Midbrain (tissue), 1 donor: ENCODE measurements at places on chromosomes 5 and 9.
A peak's percentile ranks its signal among the peaks of the same experiment; 100 is the strongest.

DNA sequence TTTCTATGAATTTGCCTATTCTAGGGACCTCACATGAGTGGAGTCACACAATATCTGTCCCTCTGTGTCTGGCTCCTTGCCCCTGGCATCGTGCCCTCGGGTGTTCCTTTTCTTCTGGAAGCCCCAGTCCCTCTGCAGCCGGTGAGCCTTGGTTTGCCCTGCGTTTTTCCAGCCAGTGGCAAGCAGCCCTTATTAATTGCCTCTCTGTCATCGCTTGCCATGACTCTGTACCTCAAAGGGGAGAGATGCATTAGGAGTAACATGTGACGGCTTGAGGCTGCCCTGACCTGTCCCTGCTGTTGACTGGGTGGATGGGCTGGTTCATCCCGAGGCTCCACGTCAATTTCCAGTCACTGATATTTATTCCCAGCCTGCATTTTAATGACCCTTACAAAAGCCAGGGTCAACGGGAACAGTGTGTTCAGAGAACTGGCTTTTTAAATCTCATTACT is 87.3 kb downstream of the CFAP90 start:
- peak; percentile 58 for DNase-seq

GRCh38 chr9:35236692-35237091 is 74.9 kb downstream of the UNC13B start:
- DNase-seq, result no peak

GRCh38 chr5:178215280-178216002 is 11.1 kb downstream of the HNRNPAB start:
- no peak for DNase-seq

- DNase-seq, result no peak
Measured at GRCh38 chr9:37119360-37119759, 1.0 kb upstream of the ZCCHC7 start.

DNA sequence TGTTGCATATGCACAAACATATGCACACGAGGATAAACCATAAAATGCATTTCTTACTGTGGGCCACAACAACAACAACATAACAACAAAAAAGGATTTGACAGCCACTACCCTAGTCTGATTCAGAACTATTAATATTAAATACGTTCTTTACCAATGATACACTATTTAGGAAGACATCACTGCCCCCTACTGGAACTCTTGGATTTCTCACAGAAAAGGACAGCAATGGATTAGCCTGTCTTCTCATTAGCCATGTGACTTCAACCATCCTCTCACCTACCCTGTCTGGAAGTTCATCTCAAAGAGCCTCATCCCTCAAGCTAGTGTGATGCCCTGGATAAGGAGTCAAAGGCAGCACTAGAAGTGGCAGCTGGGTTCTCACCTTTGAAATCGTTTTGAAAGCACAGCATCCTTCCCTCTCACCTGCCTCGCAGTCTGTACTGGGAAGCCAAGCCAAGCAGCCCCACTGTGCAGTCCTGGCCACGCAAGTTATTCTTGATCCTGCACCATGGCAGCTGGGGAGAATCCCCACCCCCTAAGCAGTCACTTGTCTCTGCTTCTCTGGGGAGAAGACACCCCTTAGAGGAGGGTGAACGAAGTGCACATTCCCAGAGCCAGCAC is 64.6 kb downstream of the SH3TC2 start:
- DNase-seq, result peak; percentile 66

DNA sequence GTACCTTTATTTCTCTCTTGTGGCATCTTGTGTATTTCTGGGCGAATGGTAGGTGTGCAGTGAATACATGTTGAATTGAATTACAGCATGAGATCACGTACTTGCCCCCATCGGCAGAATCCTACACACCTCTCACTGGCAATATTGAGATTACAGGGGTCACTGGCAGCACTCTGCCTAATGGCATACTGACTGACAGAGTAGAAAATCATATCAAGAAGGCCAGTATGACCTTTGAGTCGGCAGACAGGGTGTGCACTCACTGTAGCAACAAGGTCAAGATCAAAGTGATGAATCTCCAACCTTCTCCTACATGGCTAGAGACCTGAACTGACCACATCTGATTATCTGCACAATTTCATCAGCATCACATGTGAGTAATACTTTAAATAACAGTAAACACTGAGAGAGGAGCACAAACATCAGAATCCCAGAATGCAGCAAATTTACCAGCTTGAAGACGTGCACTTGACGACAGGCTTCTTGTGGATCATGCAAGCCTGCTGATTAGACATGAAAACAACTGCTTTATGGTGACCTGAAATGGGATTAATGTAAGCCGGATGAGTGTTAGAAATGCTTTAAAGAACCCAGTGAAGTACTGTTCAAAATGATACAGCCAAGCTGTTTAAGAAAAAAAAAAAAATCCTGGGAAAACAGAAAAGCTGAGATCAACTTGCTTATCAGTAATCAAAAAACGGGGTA is 267.1 kb upstream of the EFNA5 start:
- no peak for DNase-seq

DNA sequence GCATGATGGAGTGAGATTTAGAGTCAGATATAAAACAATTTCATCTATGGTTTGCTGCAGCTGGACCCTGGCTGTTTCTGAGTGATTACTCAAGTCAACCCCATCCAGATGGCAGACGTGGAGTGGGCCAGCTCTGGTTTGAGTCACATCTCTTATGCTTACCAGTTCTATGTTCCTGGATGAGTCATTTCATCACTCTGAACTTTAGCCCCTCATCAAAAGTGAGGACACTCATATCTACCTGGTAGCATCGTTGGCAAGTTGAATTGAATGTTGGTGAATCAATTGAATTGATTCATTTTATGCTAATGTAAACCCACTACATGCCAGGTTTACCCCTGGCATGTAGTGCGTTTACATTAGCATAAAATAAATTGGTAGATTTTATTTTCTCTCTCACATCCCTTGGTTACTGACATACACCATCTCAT is 176.4 kb downstream of the FGF18 start:
- DNase-seq, result no peak

DNA sequence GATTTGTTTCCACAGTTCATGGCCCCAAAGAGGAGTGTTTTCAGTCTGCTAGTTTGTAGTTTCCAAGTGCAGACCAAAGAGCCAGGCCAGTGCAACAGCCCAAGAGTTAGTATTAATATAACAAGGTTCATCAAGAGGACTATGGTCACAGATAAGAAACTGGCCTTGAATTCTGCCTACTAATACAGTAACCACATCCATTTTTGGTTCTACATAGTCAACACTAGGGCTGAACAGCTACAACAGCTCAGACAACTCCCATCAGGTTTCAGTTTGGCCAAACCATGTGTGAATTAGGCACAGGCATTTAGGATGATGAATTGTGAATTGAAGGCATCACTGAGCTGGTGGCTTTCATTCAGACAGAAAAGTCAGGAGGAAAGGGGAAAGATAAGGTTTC is 13.8 kb upstream of the UBQLN1 start:
- DNase-seq, result no peak

- no peak for DNase-seq
Measured at GRCh38 chr9:72627956-72628540, 106.6 kb downstream of the TMC1 start.

GRCh38 chr9:116405321-116405720 is 251.7 kb downstream of the PAPPA start:
- no peak for DNase-seq

GRCh38 chr5:132363431-132364112 is 5.9 kb upstream of the SLC22A5 start:
- DNase-seq, result peak; percentile 27

GRCh38 chr5:57696389-57696769 is 213.8 kb upstream of the ACTBL2 start:
- no peak for DNase-seq

DNA sequence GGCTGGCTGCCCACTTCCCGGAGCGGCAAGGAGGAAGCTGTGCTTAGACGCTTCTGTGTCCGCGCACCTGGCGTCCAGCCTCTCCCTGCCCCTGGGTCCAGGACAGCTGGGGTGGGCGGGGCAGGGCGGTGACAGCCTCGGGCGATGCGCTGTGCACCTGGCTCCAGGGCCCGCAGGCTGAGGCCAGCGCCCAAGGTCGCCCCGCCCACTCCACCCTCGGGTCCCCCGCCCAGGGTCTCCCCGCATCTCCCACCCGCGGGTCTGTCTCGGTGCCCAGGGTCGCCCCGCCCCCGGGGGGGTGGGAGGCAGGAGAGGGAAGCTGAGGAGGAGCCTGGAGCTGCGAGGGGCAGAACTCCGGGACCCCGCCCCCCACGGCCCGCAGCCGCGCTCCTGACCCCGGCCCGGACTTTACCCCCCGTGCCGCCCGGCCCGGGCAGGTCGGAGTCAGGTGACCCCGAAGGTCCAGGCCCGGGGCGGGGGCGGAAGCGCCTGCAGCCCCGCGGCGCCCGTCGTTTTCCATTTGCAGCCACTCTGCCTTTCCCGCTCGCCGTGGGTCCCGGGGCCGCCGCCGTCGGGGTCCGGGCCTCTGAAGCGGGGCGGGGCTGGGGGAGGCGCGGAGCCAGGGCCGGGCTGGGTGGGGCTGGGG is at the start of gene ENTPD8:
ENTPD8 (minus strand) TSS at position 69 of the 646 bp plus-strand sequence. CDS start 3,072 bp downstream, outside the sequence.
- no peak for DNase-seq

DNA sequence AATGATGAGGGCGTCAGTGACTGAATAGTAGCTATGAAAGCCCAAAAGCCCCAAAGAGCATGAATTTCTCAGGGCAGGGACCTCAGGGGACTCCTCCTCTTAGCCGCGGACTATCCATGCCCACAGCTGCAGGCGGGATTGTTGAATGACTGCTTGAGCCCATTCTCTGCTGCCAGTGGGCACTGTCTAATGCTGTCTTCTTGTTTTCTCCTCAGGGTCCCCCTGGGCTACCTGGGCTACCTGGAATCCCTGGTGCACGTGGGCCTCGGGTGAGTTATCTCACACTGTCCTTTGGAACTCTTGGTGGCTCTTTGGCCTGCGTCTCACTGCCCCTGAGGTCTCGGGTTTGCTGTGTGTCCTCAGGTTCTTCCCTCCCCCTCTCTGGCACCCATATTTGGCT is 22.7 kb downstream of the COL27A1 start:
- no peak for DNase-seq

- DNase-seq, result peak; percentile 45
Measured at GRCh38 chr5:3602785-3603502, 7.3 kb downstream of the IRX1 start.

DNA sequence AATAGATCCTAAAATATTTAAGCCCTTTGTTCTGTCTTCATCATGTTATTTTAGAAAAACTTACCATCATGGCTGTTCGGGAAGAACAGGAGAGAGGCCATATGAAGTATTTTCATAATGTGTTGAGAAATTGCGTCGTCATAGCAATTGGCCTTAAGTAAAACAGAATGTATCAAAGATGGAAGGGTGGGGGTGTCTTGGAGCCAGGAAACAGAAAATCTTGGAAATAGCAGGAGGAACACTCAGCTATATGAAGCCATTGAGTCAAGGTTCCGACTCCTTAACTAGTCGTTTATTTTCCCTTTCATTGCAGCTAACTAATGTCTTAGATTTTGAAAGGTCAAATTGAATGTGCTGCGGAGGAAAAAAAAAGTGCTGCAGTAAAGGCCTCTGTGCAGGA is 1.3 kb downstream of the SPTAN1 start:
- DNase-seq, result no peak

GRCh38 chr9:36845844-36846243 is 188.2 kb downstream of the PAX5 start:
- no peak for DNase-seq

DNA sequence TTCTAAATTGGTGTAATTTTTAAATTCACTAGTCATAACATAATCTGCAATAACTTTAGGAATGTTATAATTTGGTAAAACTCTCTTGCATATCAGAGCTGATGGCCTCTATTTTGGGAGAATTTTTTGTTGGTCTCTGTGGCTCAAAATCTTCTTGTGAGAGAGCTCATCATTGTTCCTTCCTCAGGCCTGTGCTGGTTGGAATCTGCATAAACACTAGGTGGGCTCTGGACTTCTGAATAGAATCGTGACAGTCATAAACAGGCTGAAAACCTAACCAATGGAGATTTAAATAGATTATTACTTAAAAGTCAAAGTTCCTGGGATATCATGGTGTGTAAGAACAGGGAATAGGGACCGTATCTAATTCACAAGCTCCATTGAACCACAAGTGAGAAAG is 1129.6 kb downstream of the CDH12 start:
- no peak for DNase-seq

DNA sequence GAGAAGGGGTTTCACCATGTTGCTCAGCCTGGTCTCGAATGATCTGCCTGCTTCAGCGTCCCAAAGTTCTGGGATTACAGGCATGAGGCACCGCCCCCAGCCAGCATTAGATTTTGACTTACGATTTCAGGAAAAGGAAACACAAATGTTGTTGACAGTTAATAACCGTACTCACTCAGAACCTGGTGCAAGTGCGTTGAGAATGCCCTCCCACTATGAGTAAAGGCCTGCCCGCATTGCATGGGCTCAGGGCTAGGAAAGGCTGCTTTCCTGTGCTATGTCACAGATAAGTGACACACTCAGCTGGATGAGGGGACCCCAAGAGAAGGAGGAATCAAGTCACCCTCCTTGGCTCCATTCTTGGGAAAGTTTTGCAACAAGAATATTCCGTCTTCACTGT is 42.4 kb downstream of the NDST1 start:
- no peak for DNase-seq

DNA sequence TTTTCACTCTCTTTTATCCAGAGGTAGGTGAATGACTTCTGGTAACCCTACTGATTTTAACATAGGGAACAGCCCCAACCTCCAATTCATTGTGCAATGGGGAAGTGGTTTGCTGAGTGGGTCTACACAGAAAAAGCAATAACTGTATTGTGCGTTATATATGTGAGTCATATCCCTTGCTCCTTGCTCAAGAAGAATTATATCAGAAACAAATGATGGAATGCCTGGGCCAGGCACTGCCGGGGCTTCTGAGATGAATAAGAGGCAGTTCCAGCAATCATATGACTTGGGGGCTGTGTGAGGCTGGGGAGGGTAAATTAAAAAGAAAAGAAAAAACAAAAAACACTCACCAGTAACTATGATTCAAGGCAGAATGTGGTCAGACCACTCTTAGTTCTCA is 79.2 kb upstream of the ABCA1 start:
- peak; percentile 6 for DNase-seq

GRCh38 chr9:133880851-133881661 is 111.1 kb downstream of the VAV2 start:
- no peak for DNase-seq

- DNase-seq, result no peak
Measured at GRCh38 chr5:180644825-180645273, 4.6 kb downstream of the FLT4 start.

GRCh38 chr5:66558560-66558959 is 37.6 kb upstream of the MAST4 start:
- no peak for DNase-seq

GRCh38 chr5:126745259-126745992 is 31.5 kb upstream of the LMNB1 start:
- no peak for DNase-seq

DNA sequence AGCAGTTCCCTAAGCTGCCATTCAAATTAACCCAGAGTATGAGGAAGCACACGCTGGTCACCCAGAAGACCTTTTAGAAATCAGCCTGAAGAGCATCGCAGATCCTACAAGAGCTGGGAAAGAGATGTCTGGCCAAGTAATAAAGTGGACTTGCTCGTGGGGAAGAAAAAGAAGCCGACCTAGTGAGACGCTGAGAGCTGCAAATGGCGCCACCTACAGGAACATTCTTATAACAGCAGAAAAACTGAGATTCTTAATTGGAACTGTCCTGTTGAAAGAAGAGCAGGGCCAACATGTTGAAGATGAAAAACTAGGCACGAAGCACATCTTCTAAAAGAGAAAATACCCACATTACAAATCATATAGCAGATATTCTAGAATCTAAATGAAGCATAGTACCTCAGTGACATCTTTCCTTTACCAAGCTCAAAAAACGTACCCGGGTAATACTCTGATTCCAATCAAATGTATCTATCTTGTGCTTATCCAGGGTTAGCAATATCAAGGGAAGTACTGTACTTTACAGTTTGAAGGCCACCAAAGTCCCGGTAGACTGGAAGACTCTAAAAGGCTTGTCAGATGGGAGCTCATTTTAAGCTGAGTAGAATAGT is 3.9 kb upstream of the GNAQ start:
- DNase-seq, result peak; percentile 87
